Parietal lobe (tissue), 2 donors: ENCODE measurements at places on chromosomes 1 and 21. TPM values are rescaled to one million over a fixed set of nuclear protein-coding genes. Genes with fewer than 3 reads are reported as not detected.

Gene GPR157
- total RNA-seq: under 0.01 TPM

Gene TMPRSS3
- total RNA-seq: not detected

Gene TMCO4
- total RNA-seq: 0.63 TPM

Gene PER3
- 6.9 TPM for total RNA-seq

Gene TMEM81
- 4.4 TPM for total RNA-seq

Gene LCE1A
- total RNA-seq: not detected

Gene RYR2
- total RNA-seq: 61.7 TPM

Gene CCNL2
- 262 TPM for total RNA-seq

Gene CTSS
- total RNA-seq: 4.4 TPM

Gene UBE2Q1
- 22.5 TPM for total RNA-seq

Gene LYPD8
- total RNA-seq: not detected

Gene FCRL6
- total RNA-seq: not detected

Gene ANGPTL7
- not detected for total RNA-seq

Gene PLA2G4A
- total RNA-seq: 0.94 TPM

Gene GPN2
- total RNA-seq: 14.7 TPM

Gene NPHS2
- total RNA-seq: not detected

Gene MRTO4
- 27.9 TPM for total RNA-seq

Gene RHCE
- total RNA-seq: not detected

Gene AMPD1
- not detected for total RNA-seq

Gene DIPK1A
- 17.2 TPM for total RNA-seq

Gene RSPO1
- total RNA-seq: not detected

Gene FCER1G
- 3.8 TPM for total RNA-seq

Gene OLFML3
- total RNA-seq: 8.1 TPM

Gene AGBL4
- total RNA-seq: 9.7 TPM

Gene MNDA
- total RNA-seq: 1.3 TPM

Gene KRTAP19-1
- total RNA-seq: not detected

Gene E2F2
- 3.4 TPM for total RNA-seq

Gene MAPKAPK2
- 11.3 TPM for total RNA-seq

Gene OR2T29
- not detected for total RNA-seq

Gene CAPN8
- total RNA-seq: not detected

Gene KIF21B
- total RNA-seq: 271 TPM

Gene EXO5
- total RNA-seq: 23.8 TPM

Gene SPEN
- 122 TPM for total RNA-seq

Gene HES2
- not detected for total RNA-seq

Gene LRRC39
- 8.8 TPM for total RNA-seq

Gene OR10Z1
- total RNA-seq: not detected

Gene LCE1B
- not detected for total RNA-seq

Gene MMP23B
- 0.63 TPM for total RNA-seq

Gene KCNK2
- 66.0 TPM for total RNA-seq

Gene RIPPLY3
- total RNA-seq: not detected

Gene CDCA8
- 1.9 TPM for total RNA-seq

Gene DCST2
- not detected for total RNA-seq

Gene HPCAL4
- total RNA-seq: 47.9 TPM

Gene TLR5
- total RNA-seq: 0.63 TPM

Gene IGFN1
- total RNA-seq: not detected
